ENCODE measurements at places on chromosomes 7 and 10. TPM values are rescaled to one million over a fixed set of nuclear protein-coding genes. Genes with fewer than 3 reads are reported as not detected.
A peak's percentile ranks its signal among the peaks of the same experiment; 100 is the strongest.

The CADPS2 gene
- 0.54 TPM for total RNA-seq

The FGFR2 gene
- total RNA-seq, result under 0.01 TPM

DNA sequence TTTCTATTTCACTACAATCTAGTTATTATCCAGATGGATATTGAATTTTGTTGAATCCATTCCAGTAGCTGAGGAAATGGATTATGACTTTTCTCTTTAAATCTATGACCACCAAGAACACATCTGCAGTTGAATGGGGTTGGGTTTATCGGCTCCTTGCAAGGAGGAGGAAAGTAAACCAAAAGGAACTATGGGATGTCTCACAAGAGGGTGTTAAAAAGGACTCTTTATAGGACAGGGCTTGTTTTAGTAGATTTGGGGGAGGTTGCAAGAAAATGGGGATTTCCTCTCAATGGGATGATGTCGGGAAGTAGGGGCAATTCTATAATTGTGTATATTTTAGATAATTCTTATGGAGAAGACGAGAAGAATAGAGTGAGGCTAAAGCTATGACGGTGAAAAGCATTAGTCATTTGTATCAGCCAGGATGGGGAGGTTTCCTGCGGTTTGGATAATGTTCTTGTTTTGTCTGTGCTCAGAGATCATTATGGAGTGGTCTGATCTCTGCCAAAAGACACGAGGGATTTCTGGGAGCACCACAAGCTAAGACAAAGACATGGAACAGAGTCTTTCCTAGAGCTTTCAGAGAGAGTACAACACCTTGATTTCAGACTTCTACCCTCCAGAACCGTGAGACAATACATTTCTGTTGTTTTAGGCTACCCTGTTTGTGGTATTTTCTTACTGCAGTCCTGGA lies 5.3 kb upstream of the LRRC61 start:
- DNase-seq, result peak; percentile 63

DNA sequence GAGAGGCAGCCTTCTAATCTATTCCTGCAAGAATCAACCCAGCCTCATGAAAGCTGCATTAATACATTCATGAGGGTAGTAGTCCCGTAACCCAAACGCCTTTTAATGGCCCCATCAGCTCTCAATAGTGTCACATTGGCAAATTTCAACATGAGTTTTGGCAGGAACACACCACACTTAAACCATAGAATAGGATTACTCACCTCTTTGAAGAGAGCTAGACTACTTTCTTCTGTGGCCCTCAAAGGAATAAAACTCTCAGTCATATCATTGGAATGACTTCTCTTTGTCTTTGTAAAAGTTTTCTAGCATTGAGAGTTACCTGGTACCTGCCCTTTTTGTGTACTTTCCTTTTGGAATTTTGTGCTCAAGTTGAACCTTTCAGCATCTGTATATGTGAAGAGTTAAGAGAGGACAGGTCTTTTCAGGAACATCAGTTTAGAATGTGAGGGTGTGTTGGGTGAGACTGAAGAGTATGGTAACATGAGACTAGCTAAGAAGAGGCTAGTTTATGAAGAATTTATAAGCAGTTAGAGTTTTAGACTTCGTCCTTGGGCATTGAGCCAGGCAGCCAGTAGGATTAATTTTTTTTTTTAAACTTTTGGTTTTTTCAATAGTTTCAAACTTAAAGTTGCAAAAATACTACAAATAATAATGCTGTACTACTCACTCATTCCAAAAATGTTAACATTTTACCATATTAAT lies 92.6 kb downstream of the MLLT10 start:
- peak; percentile 40 for DNase-seq

DNA sequence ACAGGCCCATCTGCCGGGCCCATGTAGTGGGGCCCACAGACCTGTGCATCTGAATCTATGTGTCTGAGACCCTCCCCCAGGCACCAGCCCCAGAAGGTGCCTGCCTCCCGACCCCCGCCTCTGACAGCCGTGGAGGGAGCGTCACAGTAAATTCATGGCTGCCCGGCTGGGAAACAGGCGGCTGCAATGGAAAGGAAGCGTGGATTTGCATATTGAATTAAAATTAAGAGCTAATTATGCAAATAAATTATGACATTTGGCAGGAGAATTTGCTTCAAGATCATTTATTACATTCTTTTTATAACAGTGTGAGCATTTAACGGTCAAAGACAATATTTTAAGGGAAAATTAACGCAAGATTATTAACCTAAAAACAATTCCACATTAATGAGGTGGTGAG lies 92.3 kb downstream of the HIF1AN start:
- no peak for DNase-seq

DNA sequence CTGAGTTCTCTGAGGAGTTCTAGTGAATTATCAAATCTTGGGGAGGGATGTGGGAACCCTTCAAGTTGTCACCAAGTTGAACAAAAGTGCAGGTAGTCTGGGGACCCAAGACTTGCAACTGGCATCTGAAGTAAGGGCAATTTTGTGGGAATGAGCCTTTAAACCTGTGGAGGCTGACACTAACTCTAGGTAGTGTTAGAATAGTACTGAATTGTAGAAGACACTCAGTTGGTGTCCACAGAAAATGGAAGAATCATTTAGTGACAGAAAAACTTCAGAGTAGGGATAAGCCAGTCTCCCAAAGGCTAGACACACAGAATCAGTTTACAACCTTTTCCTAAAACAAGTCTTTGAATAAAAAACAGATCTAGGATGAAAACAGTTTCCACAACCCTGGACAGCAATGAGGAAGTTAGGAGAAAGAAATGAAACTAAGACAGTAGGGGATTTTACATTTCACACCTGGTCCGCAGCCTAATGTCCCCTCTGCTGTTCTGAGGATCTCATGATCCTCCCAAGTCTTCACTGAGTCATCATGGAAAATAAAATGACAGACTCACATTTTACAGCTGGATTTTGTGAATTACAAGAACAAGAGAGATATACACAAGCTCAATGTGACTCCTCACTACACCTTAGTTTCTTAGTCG lies 23.0 kb upstream of the ING3 start:
- no peak for DNase-seq

GRCh38 chr7:127897704-127898454 lies 133.4 kb downstream of the LRRC4 start:
- DNase-seq, result peak; percentile 62

DNA sequence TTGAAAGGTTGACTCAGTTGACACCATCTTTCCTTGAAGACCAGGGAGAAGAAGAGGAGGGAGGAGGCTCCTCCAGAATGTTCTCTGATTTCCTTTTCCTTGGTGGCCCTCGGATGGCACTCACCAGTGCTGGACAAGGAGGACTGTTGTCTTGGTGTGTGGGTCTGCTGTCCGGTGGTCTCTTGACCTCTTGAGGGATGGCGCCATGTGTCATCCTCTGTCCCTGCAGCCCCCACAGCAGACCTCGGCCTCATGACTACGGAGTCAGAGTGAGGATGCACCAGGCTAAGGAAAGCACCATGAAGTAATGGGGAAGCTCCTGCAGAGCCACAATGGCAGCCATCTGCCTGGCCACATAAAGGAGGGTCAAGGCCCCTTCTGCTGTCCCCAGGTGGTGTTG lies 475.0 kb downstream of the GLRX3 start:
- no peak for DNase-seq

DNA sequence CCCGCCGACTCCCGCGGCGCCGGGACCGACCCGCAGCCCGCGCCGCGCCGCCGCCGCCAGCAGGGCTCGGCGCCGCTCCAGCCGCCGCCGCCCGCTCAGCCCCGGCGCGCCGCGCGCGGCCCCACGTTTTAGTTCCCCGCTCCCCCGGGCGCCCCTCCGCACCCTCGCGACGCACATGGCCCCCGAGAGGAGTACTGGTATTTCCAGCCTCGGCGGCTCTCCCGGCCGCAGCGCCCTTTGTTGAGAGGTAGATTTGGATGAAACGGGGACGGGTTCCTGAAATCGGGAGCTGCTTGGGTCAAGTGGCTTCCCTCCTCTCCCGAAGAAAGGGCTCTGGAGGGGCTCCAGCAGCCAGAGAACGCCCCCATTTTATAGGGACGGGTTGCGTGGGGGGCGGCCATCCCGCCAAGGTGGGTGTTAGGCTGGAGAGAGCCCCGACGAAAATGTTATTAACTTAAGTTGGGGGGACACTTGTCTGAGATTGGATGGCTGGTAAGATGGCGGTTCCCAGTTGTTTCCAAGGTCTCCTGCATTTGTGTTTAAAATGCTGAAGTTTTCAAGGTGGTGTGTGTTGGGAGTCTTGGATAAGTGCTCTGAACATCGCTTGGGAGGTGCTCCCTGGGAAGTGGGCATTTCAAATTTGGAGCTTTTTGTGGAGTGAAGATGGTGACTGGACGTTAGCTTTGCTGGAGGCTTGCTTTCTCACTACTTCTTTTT lies 1.2 kb downstream of the BMI1 start:
- DNase-seq, result no peak

- DNase-seq, result no peak
Measured at GRCh38 chr7:126806614-126807013, 446.1 kb downstream of the GRM8 start.

DNA sequence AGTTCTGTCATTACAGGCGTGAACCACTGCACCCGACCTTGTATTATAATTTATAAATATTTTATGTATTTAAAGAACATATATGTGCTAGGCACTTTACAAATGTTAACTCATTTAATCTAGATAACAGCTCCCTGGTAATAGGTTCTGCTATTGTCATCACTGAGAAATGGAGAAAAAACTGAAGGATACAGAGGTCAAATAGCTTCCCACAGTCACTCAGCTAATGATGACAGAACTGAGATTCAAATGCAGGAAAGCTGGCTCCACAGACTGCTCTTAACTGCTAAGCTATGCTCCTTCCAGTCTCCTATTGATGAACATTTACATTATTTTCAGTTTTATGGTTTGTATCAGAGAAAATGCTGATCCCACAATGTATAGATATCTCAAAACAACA lies 28.9 kb downstream of the NXPH1 start:
- DNase-seq, result no peak

DNA sequence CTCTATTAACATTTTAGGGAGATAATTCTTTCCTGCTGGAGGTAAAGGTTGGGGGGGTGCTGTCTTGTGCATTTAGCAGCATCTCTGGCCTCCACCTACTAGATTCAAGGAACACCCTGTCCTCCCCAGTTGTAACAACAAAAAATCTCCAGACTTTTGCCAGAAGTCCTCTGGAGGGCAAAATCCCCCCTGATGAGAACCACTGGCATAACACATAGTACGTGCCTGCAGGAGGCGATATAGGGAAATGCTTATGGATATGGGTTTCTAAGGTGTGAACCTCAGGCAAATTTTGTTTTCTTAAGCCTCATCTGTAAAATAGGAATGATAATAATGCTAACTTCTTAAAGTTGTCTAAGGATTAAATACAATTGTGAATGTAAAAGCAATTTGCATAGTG lies 2.9 kb upstream of the OSBPL3 start:
- DNase-seq, result no peak

DNA sequence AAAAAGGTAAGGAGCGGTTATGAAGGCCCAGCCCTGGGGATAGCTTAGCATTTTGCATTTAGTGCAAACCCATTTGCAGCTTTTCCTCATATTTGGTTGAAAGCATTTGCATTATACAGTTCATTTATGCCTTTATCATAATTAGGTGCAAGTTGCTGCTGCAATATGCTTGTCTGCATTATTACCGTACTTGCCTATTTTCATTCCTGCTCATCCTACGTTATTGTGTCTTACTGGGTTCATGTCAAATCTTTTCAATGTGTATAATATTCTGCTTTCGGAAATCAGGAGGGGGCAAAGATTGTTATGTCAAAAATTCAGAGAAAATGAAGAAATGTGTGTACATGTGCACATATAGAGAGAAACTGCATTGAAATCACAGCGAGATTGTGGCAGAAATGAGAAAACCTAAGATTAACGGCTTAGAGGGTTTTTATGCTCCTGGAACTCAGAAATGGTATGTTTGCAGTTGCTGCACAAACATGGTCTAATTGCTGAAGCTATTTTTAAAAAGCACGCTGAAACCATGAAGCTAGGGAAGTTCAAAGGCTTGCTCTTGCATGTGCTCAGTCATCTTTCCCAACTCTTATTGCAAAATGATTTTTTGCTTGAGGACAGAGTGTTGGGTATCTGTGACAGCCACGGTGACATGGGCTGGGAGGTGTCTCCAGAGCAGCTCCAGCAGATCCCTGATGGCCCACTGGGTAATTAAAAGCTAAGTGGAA lies 613.2 kb downstream of the SDK1 start:
- no peak for DNase-seq

DNA sequence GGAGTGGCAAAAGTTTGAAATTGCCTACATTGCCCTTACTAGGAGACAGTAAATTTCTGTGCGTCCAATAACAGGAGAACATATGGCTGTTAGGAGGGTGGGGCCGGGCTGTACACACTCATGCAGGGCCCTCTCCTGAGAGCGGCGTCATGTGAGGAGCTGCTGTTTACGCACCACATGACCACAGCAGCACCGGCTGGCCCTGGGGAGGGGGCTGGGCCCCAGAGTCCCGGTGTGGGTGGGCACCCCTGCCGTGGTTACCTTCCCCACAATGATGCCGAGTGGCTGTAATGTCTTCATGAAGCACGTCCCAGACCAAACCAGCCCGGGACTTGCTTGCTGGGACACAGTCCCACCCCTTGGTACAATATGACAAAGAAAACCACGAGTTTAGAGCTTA lies 308.7 kb downstream of the DNAJB6 start:
- DNase-seq, result no peak

All from IMR-90 (cell line).